ENCODE measurements at places on chromosomes 1 and 21. TPM values are rescaled to one million over a fixed set of nuclear protein-coding genes. Genes with fewer than 3 reads are reported as not detected.

- H3K4me1 ChIP-seq: no peaks in the 10 kb centered on the region
- no peak overlapping the region for H3K27ac ChIP-seq
- peaks cover 7% of the 10 kb centered on the region for H3K27me3 ChIP-seq
- no peaks in the 10 kb centered on the region for H3K36me3 ChIP-seq
- DNase-seq: no peak
Measured at GRCh38 chr21:37647781-37648180, 268.5 kb downstream of the KCNJ6 start.

The WNT4 gene
- total RNA-seq: not detected

The ADORA3 gene
- total RNA-seq: 0.18 TPM

GRCh38 chr1:43447891-43448708 lies 5.6 kb downstream of the HYI start:
- DNase-seq: no peak
- H3K4me1 ChIP-seq: peaks cover 8% of the 10 kb centered on the region
- no peaks in the 10 kb centered on the region for H3K27me3 ChIP-seq

The PLCH2 gene
- 32.7 TPM for total RNA-seq

The SPRR2A gene
- not detected for total RNA-seq

- H3K4me3 ChIP-seq: no peak overlapping the region
- H3K36me3 ChIP-seq: peaks cover 35% of the 10 kb centered on the region
- H3K27me3 ChIP-seq: no peaks in the 10 kb centered on the region
- DNase-seq: no peak
- peaks cover 30% of the 10 kb centered on the region for H3K4me1 ChIP-seq
Measured at GRCh38 chr1:172585861-172586260, 52.9 kb downstream of the SUCO start.

GRCh38 chr21:33308586-33309490 lies 15.9 kb upstream of the IFNAR1 start:
- no peak overlapping the region for H3K27ac ChIP-seq
- no peak for DNase-seq
- H3K36me3 ChIP-seq: peaks cover 6% of the 10 kb centered on the region
- peaks cover 16% of the 10 kb centered on the region for H3K4me1 ChIP-seq

The NDUFS2 gene
- total RNA-seq: 83.0 TPM

The E2F2 gene
- total RNA-seq: 93.4 TPM

DNA sequence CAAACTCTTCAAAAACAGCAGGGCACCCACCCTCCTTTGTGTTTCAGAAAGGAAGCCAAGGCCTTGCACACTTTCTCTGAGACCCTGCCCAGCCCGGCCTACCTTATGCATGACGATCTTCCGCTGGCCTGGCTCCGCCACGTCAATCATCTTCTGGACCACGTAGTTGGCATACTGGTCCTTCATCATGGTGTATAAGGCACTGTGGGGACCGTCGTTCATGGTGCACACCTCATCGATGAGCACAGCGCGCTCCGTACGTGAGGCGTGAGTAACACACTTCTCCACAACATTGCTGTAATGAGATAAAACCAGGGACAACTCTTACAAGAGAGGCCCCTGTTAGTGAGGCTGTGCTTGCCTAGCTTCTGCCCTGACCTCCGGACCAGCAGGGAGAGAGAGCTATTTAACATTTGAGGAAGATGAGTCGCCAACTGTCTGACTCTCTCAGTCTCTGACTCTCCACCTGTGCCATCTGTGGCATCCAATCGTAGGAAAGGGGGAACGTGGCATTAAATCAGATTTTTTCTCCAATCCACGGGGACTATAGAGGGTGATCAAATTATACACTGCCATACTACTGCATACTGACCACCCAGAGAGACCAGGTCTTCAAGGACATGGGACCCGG lies 28.1 kb upstream of the SDC3 start:
- H3K27ac ChIP-seq: no peak overlapping the region
- no peaks in the 10 kb centered on the region for H3K4me1 ChIP-seq
- no peak for DNase-seq
- no peak overlapping the region for H3K4me3 ChIP-seq

GRCh38 chr1:147053269-147053668 lies 115.1 kb downstream of the NBPF12 start:
- peaks cover under 1% of the 10 kb centered on the region for H3K36me3 ChIP-seq
- H3K4me1 ChIP-seq: peaks cover 9% of the 10 kb centered on the region

- no peak overlapping the region for H3K27ac ChIP-seq
- H3K4me3 ChIP-seq: no peak overlapping the region
- DNase-seq: no peak
- H3K4me1 ChIP-seq: peaks cover 6% of the 10 kb centered on the region
- H3K36me3 ChIP-seq: peaks cover 14% of the 10 kb centered on the region
Measured at GRCh38 chr1:25500694-25501093, 42.7 kb upstream of the LDLRAP1 start.

- peaks cover 90% of the 10 kb centered on the region for H3K4me1 ChIP-seq
- H3K27ac ChIP-seq: peak overlapping the region; percentile 86
Measured at GRCh38 chr1:167503626-167504466, 14.5 kb downstream of the CD247 start.

- no peak for DNase-seq
- H3K36me3 ChIP-seq: no peaks in the 10 kb centered on the region
- H3K27me3 ChIP-seq: no peaks in the 10 kb centered on the region
- no peak overlapping the region for H3K27ac ChIP-seq
- no peaks in the 10 kb centered on the region for H3K4me1 ChIP-seq
- no peak overlapping the region for H3K4me3 ChIP-seq
Measured at GRCh38 chr1:219040291-219040690, 133.4 kb upstream of the LYPLAL1 start.

DNA sequence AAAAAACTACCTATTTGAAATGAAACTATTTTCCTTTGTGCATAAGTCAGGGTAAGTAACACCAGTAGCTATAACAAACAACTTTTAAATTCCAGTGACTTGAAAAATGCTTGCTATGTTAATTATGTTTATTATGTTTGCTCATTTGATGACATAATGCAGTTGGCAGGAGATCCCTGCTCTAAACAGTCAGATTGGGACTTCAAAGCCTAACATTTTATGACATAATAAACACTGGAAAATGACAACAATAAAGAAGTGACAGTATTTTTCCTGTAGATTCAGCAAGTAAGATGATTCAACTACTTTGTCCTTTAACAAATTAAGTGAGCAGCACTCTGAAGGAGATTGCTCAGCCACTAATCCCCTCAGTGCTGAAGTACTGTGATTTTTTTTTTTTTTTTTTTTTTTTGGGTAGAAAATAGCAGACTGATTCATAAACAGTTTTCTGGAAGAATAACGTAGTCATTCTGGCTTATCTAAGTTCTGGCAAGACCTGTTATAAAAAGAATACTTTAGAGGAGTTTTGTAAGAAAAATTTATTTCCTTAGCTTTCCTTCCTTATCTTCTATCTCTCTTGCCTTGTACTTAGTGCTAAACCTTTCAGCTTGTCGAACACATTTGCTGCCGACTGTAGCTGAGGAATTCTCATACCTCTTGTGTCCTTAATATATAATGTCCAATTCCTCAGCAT lies 207.2 kb downstream of the PTGER3 start:
- H3K36me3 ChIP-seq: no peaks in the 10 kb centered on the region
- no peak overlapping the region for H3K27ac ChIP-seq
- no peak overlapping the region for H3K4me3 ChIP-seq
- no peaks in the 10 kb centered on the region for H3K27me3 ChIP-seq

GRCh38 chr21:45421071-45421845 lies 16.3 kb downstream of the COL18A1 start:
- no peak overlapping the region for H3K27ac ChIP-seq
- H3K4me1 ChIP-seq: no peaks in the 10 kb centered on the region
- no peak for DNase-seq
- H3K36me3 ChIP-seq: no peaks in the 10 kb centered on the region
- no peak overlapping the region for H3K4me3 ChIP-seq

The INSRR gene
- total RNA-seq: 0.13 TPM

The ERI3 gene
- 22.9 TPM for total RNA-seq

DNA sequence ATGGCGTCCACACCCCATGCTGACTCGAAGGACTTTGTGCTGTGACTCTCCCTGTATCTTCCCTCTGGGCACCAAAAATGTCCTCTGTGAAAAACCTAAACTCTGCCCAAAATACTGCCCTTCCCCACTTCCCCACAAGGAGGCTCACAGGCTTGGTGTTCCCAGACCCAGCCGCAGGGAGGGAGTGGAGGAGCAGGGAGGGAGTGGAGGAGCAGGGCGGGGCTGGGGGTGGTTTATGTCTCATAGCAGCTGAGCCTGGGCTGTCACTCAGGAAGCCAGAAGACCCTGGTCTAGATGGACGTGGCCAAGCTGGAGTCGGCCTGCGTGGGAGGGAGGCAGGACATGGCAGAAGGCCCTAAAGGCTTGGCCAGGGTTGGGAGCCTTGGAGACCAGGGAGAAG lies 461.7 kb downstream of the PTPRU start:
- H3K36me3 ChIP-seq: no peaks in the 10 kb centered on the region
- H3K4me3 ChIP-seq: no peak overlapping the region
- no peaks in the 10 kb centered on the region for H3K4me1 ChIP-seq
- no peak overlapping the region for H3K27ac ChIP-seq
- DNase-seq: no peak

DNA sequence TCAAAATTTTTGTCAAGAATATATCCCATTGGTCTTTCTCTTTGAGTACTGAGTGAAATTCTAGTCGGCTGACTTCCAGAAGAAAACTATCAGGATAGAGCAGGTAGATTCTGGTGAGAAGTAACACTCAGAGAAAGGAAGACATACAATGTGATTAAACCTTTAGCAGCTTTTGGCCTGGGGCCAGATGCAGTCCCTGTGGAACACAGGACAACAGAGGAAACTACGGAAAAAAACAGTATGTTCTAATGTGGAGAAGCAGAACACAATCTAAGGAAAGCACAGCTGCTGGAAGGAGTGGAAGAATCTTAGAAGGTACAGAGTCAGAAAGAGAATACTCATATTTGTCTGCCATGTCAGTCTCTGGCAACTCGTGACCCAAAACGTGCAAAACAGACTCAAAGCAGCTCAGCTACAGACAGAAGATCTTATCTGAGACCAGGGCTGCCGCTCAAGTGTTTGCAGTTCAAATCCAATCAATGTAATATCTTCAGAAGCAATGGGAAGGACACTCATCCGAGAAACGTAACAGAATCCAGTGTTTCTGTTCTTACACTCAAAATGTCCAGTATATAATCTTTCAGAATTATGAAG lies 283.8 kb downstream of the MRPL39 start:
- no peak overlapping the region for H3K27ac ChIP-seq
- no peak overlapping the region for H3K4me3 ChIP-seq
- H3K27me3 ChIP-seq: no peaks in the 10 kb centered on the region
- no peaks in the 10 kb centered on the region for H3K36me3 ChIP-seq
- DNase-seq: no peak

The BTBD8 gene
- total RNA-seq: 3.7 TPM

GRCh38 chr21:36980280-36981048 lies 14.0 kb upstream of the HLCS start:
- no peak overlapping the region for H3K27ac ChIP-seq
- peaks cover 25% of the 10 kb centered on the region for H3K4me1 ChIP-seq
- peaks cover 10% of the 10 kb centered on the region for H3K27me3 ChIP-seq
- H3K4me3 ChIP-seq: no peak overlapping the region

DNA sequence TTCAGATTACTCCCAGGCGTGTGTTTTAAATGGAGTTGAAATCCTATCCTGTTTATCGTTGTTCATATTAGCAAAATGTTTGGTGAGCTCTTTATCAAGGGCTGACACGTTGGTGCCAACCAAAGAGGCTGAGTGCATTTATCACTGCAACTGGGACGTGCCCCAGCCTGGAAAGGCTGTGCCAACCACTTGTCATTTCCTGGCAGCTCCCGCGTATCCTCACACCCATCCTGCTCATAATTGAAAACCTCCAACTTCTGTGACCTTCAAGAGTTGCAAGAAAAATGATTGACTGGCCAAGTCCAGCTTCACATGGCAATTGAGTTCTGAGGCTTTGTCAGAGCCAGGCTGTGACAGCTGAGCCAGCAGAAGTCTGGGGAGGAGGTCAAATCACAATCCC lies 43.7 kb upstream of the KCNA3 start:
- DNase-seq: no peak
- no peak overlapping the region for H3K27ac ChIP-seq
- H3K36me3 ChIP-seq: no peaks in the 10 kb centered on the region
- no peak overlapping the region for H3K4me3 ChIP-seq

DNA sequence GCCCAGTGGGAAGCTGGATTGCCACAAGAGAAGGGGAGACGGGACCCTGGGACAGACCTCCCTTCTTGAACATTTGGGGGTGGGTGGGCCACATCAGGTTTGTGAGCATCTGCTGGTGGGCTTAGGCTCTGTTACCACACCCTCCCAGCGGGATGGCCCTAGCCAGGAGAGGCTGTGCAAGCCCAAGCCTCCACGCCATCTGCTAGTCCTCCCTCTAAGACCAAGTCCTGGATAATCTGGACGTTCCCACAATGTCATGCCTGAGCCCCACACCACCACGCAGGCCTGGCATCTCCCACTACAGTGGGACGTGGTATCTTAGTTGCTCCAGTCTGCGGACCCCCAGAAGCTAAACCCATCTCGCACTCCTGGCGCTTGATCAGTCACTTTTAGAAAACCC lies 3.7 kb upstream of the IBA57 start:
- peaks cover 2% of the 10 kb centered on the region for H3K36me3 ChIP-seq
- DNase-seq: no peak
- H3K4me1 ChIP-seq: peaks cover 27% of the 10 kb centered on the region
- H3K27me3 ChIP-seq: no peaks in the 10 kb centered on the region
- H3K4me3 ChIP-seq: no peak overlapping the region

DNA sequence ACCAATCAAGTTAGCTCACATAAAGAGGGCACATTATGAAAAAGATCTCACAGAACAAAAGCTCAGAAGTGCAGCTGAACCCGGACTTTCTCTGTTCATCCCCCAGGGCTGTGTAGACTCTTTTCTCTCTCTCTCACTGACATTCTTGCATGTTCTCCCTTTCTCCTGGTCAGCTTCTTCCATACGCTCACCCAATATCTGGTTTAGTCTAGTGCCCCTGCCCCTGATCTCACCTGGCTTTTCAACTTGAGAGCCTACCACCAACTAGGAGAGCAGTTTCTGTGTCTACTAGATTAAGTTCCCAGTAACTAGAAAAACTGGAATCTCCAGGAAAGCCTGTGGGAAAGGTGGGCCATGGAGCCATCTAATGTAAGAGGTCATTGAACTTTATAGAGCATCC lies 126.9 kb upstream of the GRIK3 start:
- no peak for DNase-seq
- no peaks in the 10 kb centered on the region for H3K27me3 ChIP-seq
- H3K4me3 ChIP-seq: no peak overlapping the region

The DNAJB4 gene
- total RNA-seq: 16.2 TPM

DNA sequence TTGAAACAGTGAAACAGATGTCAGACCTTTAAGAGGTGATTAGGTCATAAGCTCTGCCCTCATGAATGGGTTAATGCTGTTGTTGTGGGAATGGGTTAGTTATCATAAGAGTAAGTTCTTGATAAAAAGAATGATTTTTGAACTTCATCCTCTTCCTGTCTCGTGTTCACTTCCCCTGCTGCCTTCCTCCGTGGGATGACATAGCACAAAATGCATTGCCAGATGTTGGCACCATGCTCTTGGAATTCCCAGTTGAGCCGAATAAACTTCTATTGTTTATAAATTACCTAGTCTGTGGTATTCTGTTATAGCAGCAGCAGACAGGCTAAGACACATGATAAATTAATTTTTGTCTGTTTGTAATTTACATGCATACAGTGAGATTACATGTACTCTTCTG lies 112.0 kb upstream of the LRRC7 start:
- H3K36me3 ChIP-seq: no peaks in the 10 kb centered on the region
- no peak for DNase-seq
- no peak overlapping the region for H3K27ac ChIP-seq
- no peaks in the 10 kb centered on the region for H3K27me3 ChIP-seq
- no peak overlapping the region for H3K4me3 ChIP-seq
- H3K4me1 ChIP-seq: no peaks in the 10 kb centered on the region

All from activated CD4-positive, alpha-beta memory T cell treated with anti-CD3 and anti-CD28 coated beads, Interleukin-2, amount 10 ng/mL, durations not matched to agents 7 days and 5 days (primary cell).